MM.1S (cell line): ENCODE measurements at places on chromosomes 3 and 15.
A peak's percentile ranks its signal among the peaks of the same experiment; 100 is the strongest.

GRCh38 chr15:36603987-36604386 is 24.6 kb downstream of the CDIN1 start:
- DNase-seq: no peak
- H3K36me3 ChIP-seq: no peaks in the 10 kb centered on the region
- no peak overlapping the region for H3K27ac ChIP-seq

- peaks cover 16% of the 10 kb centered on the region; the same call in 1 of the 2 replicates for H3K27me3 ChIP-seq
- H3K4me3 ChIP-seq: peak overlapping the region; percentile 89
- H3K27ac ChIP-seq: no peak overlapping the region; the same call in 1 of the 2 replicates
- DNase-seq: peak; percentile 72
- no peaks in the 10 kb centered on the region for H3K36me3 ChIP-seq
These were observed 245.0 kb upstream of the TOPAZ1 start for GRCh38 chr3:43996379-43997301.

GRCh38 chr3:190552969-190553759 is 39.3 kb downstream of the IL1RAP start:
- H3K27ac ChIP-seq: no peak overlapping the region
- 0 out of 2 replicates have a peak, but pooled peaks cover 5% of the 10 kb centered on the region for H3K4me1 ChIP-seq
- H3K4me3 ChIP-seq: no peak overlapping the region
- H3K27me3 ChIP-seq: no peaks in the 10 kb centered on the region
- DNase-seq: no peak

GRCh38 chr15:92158426-92158825 is 235.3 kb upstream of the ST8SIA2 start:
- no peaks in the 10 kb centered on the region for H3K36me3 ChIP-seq
- H3K4me1 ChIP-seq: no peaks in the 10 kb centered on the region

DNA sequence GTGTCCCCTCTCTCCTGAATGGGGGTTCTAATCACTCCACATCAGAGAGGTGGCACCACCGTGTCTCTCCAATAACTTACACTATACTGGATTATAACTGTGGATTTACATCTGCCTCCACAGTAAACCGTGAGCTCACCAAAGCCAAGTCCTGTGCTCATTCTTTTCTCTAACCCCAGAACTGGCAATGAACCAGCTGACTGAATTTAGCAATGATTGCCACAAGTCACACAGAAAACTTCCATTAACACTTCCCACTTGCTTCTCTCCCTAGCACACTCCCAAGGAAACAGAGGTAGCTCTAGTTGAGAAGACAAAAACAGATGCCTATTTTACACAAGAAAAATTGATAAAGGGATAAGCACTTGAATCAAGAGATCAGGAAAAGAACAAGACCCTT is 361.3 kb downstream of the ULK4 start:
- peaks cover 4% of the 10 kb centered on the region for H3K4me1 ChIP-seq
- no peak overlapping the region for H3K27ac ChIP-seq
- H3K27me3 ChIP-seq: no peaks in the 10 kb centered on the region
- no peak for DNase-seq

DNA sequence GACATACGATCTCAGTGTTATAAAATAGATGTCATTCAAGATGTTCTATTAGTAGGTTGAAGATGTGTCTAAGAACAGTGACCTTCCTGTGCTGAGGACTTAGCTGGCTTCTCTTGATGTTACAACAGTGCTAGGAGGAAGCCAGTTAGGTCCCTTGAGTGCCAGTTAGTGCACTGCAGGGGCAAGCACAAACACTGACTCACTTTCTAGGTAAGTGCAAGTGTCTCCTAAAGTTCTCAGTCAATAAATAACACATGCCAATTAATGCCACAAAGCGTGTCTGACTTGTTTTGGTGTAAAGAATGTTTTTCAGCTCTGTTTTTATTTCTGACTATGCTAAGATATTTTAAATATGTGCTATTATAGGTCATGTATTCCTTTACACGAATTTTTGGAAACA is 211.8 kb downstream of the NAALADL2 start:
- H3K27ac ChIP-seq: no peak overlapping the region
- no peak overlapping the region for H3K4me3 ChIP-seq
- no peaks in the 10 kb centered on the region for H3K36me3 ChIP-seq
- no peaks in the 10 kb centered on the region for H3K4me1 ChIP-seq

- no peaks in the 10 kb centered on the region for H3K27me3 ChIP-seq
- DNase-seq: no peak
- H3K36me3 ChIP-seq: no peaks in the 10 kb centered on the region
- no peak overlapping the region for H3K27ac ChIP-seq
- H3K4me3 ChIP-seq: no peak overlapping the region
These were observed 86.6 kb downstream of the SNRK start for GRCh38 chr3:43372809-43373559.

DNA sequence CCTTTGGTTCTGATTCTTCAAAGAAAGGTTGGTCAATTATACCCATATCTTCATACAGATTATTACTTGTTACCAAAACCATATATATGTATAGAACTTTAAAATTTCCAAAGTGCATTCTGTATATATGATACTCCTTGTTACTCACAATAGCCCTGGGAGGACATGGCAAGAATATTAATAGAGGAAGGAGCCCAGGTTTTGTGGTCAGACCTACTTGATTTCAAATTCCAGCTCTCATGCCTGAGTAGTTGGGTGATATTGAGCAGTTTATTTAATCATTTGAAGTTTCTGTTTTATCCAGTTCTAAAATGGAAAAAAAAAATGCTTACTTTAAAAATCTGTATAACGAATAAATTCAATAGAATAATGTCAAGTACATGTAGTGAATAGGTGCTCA is 2.5 kb downstream of the IL1RAP start:
- H3K4me3 ChIP-seq: no peak overlapping the region
- H3K36me3 ChIP-seq: no peaks in the 10 kb centered on the region
- no peak for DNase-seq
- peaks cover 20% of the 10 kb centered on the region for H3K4me1 ChIP-seq
- no peaks in the 10 kb centered on the region for H3K27me3 ChIP-seq

DNA sequence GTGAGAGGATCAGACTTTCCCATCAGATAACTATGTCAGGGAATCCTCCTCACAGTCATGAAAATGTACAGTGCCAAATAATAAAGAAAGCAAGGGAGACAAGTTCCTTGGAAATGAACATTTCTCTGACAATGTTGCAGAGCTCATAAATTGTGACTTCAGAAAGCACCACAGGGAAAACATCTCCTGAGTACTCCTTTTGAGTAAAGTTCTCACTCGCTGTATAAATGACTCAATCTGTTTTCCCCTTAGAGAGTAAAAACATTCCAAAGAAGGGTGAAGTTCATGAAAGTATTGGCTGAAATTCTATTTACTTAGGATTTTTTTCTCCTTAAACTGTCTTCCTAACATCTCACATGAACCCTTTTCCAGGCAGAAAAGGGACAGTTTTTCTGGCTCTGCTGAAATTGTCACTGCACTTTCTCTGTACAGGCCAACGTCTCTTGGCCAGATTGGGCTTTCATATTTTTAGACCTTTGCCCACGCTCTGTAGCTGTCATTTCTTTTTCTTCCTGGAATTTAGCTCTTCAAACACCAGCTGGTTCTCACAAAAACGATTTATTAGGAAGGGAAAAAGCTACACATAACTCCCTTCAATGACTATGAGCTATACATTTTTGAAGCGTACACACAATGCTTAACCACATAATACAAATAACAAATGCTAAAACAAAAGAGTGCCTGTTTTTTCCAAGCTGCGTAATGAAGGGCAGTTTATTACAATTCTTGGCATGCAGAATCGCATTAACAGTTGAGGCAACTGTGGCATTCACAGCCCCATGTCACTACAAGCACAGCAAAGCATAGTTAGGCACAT is 216.1 kb downstream of the ATP8B4 start:
- H3K27ac ChIP-seq: no peak overlapping the region
- no peak overlapping the region for H3K4me3 ChIP-seq
- H3K36me3 ChIP-seq: no peaks in the 10 kb centered on the region
- no peaks in the 10 kb centered on the region for H3K4me1 ChIP-seq
- no peak for DNase-seq
- no peaks in the 10 kb centered on the region for H3K27me3 ChIP-seq

DNA sequence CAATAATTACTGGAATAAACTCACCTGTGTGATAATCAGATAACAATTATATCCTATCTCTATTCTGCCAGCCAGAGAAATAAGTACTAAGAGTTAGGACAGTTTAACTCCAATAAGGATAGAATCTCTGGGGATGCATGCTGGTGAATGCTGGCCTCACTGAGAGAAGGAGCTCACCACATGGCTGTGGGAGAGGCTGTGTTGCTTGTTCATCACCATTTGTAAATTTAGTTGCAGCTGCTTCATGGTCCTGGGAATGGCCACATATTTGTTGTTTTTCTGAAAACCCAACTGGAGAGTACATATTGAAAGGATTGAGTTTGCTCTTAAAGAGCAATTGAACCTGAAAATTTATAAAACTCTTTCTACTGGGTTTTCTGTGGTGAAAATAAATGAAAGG is 207.3 kb downstream of the NECTIN3 start:
- no peaks in the 10 kb centered on the region for H3K27me3 ChIP-seq
- no peak overlapping the region for H3K4me3 ChIP-seq
- no peak overlapping the region for H3K27ac ChIP-seq
- no peaks in the 10 kb centered on the region for H3K36me3 ChIP-seq

DNA sequence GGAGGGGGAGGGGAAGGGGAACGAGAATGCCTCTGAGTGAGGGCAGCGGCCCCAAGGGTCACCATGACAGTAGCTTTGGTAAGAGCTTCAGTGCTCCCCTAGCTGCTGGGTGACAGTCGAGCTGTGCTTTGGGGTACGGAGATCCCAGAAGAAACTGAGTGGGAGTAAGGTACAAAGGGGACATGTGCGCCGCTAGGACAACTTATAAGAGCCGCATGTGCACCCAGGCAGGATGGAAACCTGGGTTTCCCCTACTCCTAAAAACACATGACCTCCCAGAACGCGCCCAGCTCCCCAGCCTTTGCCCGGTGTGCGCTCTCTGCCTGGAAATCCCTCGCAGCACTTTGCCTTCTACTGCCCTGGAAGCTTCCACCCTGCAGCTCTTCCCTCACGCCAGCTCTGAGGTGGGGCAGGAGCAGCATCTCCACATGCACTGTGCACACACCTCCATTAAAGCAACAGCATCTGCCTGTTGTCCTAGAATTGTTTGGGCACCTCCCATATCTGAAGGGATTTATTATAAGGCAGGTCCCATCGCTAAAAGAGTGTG is 232.2 kb downstream of the ADAMTS17 start:
- DNase-seq: no peak
- H3K4me3 ChIP-seq: no peak overlapping the region
- H3K27me3 ChIP-seq: no peaks in the 10 kb centered on the region

DNA sequence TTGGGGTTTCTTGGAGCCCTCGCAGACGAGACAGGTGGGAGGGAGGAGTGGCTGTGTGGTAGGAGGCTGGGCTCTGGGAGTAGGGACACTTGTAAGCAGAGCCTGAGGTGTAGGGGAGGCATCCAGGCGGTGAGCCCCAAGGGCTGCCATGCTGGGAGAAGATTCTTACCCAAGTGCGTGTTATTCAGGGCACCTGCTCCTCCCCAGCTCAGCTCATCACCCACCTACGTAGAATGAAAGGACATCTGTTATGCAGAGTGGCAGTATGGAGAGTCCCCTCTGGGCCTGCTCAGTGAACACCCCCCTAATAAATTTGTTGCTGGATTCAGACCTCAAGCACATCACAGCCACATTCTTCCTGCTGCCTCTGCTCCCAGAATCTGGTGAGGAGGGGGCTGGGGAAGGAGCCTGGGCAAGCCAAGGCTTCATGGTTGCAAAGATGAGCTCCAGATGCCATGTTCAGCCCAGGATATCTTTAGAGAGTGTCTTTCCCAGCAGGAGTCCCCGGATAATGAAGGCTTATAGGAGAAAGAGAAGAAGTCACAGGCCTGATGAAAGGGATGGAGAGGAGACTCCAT is 261.8 kb downstream of the EPHB1 start:
- H3K27me3 ChIP-seq: no peaks in the 10 kb centered on the region
- no peaks in the 10 kb centered on the region for H3K36me3 ChIP-seq
- no peak for DNase-seq
- H3K27ac ChIP-seq: no peak overlapping the region
- no peak overlapping the region for H3K4me3 ChIP-seq
- H3K4me1 ChIP-seq: no peaks in the 10 kb centered on the region

DNA sequence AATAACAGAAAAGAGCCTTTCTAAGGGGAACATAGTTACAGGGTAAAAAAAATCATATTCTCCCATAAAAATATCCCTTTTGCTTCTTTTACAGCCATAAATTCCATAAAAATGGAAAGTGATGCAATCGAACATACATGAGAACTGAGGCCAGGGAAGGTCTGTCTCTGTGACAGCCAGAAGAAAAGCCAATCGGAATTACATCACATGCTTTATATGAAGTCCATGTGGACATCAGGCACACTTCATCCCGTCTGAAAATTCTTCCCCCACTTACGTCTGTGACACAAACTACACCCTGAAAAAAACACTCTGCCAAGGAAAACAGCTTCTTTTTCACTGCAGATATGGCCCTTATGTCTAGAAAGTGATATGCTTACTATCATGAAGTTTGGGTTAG is 323.5 kb downstream of the ERC2 start:
- H3K27me3 ChIP-seq: no peaks in the 10 kb centered on the region
- H3K27ac ChIP-seq: no peak overlapping the region
- H3K4me1 ChIP-seq: no peaks in the 10 kb centered on the region
- H3K36me3 ChIP-seq: no peaks in the 10 kb centered on the region
- no peak for DNase-seq
- H3K4me3 ChIP-seq: no peak overlapping the region

- no peaks in the 10 kb centered on the region for H3K36me3 ChIP-seq
- no peak overlapping the region; the same call in 1 of the 2 replicates for H3K27ac ChIP-seq
- H3K4me3 ChIP-seq: no peak overlapping the region
- DNase-seq: peak; percentile 41
- H3K4me1 ChIP-seq: peaks cover 13% of the 10 kb centered on the region
- no peaks in the 10 kb centered on the region for H3K27me3 ChIP-seq
These were observed 241.9 kb upstream of the PEX5L start for GRCh38 chr3:180278583-180279188.

- no peak overlapping the region for H3K4me3 ChIP-seq
- H3K4me1 ChIP-seq: peaks cover 9% of the 10 kb centered on the region
- H3K27ac ChIP-seq: no peak overlapping the region
- DNase-seq: no peak
These were observed 4.6 kb downstream of the ALAS1 start for GRCh38 chr3:52202384-52203077.
